ENCODE measurements at places on chromosomes 5 and 9.

- DNase-seq: peak; percentile 10
Measured at GRCh38 chr9:72203205-72203803, 54.1 kb downstream of the GDA start.

GRCh38 chr5:154370119-154370518, 75.7 kb upstream of the SAP30L start:
- DNase-seq: peak; percentile 64

GRCh38 chr5:18465833-18466681, 831.8 kb downstream of the TAF11L14 start:
- DNase-seq: peak; percentile 75

- no peak for DNase-seq
Measured at GRCh38 chr5:109173036-109173794, 236.6 kb downstream of the PJA2 start.

DNA sequence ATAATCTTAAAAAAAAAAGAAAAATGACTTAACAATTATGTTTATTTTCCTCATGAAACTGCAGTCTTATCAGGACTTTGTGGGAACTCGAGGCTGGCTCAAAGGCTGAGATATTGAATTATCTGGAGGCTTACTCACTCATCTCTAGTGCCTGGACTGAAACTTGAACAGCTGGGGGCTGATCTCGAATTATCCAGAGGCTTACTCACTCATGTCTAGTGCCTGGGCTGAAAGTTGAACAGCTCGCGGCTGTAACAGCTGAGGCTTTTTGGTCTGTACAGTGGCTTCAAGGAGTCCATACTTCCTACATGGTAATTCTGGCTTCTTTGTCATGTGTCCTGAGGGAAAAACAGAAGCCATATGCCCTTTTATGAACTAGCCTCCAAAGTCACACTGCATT, 371.9 kb downstream of the CETN3 start:
- DNase-seq: peak; percentile 67

GRCh38 chr5:80184235-80185023, 71.4 kb downstream of the SERINC5 start:
- DNase-seq: no peak

DNA sequence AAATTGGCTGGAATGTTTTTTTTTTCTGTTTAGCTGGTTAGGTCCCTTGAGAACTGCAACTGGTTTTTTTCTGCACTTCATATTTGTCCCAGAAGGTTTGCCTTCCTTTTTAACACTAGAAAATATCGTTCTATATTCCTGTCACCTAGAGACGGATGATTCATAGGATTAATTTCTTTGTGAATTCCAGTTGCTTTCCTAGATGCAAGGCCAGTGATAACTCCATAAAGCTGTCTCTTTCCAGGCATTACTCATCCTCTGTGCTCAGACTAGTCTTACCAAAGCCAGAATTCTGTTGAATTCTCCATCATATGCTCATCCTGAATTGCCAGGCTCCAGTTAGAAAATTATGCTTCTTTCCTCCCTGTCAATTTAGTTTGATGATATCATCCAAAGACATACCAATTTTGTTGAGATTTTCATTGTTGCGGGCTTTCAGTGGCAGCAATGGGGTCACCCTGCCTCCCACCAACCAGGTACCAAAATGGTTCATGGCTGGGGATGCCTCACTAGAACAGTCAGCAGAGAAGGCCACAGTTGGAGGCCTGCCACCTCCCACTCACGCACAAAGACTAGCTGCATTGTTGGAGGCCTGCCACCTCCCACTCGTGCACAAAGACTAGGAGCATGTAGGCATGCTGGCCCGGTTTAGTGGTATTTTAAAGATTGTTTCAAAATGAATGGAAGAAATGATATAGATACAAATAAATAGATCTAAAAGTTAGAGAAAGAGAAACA, 8.5 kb downstream of the BAAT start:
- DNase-seq: no peak

DNA sequence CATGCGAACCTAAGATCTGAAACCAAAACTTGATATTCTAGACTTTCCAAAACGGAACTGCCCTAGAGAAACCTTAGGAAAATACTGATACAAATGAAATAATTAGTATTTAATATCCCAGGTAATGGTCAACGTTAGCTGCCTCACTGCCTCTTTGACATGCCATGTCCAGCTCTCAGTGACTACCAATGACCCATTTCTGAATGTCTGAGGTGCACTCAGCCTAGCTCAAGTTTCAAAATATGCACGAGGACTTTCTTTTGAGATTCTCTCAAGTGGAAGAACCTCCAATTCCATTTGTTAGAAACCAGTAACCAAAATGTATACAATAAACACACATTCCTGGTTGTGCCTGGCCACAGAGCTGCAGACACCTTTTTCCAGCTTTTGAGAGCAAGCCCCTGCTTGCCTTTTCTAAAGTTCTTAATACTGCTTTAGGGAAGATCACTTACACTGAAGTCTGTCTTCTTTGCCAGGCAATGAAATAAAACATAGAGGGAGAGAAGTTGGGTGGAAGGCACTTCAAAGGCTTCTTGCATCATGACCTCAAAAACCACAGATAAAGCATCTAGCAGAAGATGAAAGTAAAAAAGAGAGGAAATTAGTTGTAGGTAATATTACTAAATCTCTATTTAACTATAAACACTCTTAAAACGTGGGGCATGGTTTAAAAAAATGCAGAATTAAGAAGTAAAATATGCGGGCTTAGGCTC, 87.9 kb downstream of the MRPS27 start:
- DNase-seq: peak; percentile 73

DNA sequence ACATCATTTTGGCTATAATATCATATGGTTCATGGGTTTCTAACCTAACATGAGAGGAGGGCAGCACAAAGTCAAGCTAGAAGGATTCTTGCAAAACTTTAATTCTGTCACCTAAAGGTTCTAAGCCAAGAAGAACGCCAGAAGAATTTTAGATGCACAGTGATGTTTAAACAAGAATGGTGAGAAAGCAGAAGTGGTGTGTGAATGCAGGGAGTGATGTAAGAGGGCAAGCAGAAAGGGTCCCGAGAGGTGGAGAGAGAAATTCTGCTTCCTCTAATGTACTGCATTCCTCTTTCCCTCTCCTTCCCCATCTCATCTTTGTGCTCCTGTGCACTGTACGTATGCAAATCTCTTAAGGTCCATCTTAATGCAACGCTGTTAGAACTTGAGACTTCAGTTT, 2.1 kb upstream of the TRMO start:
- DNase-seq: no peak

DNA sequence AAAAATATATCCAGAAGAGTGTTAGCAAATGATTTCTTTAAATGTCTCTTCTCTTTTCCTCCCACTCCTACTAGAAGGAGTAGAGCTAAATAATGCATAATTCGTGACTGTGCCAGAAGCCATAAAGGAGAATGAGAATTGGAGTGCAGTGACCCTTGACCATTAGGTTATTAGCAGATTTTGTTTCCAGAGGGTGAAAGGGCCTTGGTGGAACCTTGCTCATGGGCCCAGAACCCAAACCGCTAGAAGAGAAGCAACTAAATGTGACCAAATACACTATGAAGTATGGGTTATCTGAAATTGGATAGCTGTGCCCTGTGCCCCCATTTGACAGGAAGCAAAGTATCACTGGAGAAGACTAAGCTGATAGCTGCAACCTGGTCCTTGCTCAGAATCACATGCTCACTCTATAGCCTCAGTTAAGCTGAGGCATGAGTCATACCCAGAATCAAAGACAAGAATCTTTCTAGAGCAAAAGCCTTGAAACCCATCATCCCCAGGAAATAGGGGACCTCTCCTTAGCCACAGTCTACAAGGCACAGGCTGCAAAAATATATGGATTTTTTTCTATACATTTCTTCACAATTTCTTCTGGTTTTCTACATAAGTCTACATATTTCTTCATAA, 36.3 kb downstream of the CAPSL start:
- no peak for DNase-seq

- DNase-seq: no peak
Measured at GRCh38 chr5:175569701-175570100, 88.2 kb upstream of the HRH2 start.

DNA sequence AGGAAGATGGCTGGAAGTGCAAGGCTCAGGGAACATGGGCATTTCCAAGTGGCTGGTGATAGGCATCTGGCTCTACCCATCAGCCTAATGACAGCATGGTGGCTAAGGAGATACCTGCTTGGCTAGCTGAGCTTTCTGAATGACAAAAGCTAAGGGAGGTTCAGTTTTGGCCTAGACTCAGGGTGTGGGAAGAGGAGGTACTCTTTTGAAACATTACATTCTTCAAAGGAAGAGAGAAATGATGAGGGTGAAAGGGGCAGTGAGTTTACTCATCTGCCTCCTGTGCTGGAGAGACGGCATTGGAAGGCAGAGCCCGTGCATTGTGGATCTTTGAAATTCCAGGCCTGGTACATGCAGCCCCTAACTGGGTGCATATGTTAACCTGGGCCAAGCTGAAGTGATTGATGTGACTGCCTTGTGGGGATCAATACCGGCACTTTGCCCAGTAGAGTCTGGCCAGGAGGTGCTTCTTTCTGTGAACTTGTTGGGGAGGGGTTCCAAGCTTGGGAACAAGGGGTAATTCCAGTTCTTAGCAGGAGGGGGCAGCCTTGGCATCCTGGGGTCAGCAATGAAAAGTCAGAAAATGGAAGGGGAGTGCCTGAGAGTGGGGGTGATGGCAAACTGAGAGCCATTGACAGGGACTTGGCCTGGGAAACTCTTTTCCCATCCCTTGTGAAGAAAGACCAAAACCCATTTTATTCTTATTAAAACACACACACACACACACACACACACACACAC, 108.6 kb downstream of the ACER2 start:
- DNase-seq: no peak

DNA sequence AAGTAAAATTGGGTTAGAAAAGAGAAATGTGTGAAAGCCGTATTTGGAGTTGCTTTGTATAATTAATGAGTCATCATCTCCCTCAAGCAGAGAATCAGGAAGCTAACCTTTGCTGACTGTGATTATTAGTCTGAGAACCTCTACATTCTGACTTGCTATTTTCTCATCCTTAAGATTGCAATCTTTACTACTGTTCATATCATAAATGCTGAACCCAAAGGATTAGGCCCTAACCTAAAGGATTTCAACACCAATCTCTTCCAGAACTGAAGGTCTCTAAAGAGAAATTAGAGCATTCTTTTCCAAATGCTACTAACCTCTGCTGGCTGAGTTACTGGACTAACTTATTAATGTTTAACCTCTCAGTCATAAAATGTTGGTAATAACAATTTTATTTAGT, 538.1 kb upstream of the MEF2C start:
- peak; percentile 60 for DNase-seq

DNA sequence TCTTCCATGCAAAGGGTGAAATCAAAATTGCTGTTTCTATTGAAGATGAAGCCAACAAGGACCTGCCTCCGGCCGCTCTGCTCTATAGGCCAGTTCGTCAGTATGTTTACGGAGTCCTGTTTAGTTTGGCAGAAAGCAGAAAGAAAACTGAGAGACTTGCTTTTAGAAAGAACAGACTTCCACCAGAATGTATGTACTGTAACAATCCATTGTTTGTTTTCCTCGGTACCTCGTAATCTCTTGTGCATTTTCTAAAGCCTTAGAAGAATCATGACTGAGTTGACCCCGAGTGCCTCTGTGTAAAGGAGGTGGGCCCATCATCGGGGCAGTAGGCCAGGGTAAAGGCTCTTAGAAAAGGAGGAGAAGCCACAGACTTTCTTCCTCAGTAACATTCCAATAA, 44.2 kb upstream of the PHF2 start:
- peak; percentile 30 for DNase-seq

GRCh38 chr5:18792145-18792544, 1157.9 kb downstream of the TAF11L14 start:
- DNase-seq: peak; percentile 5

DNA sequence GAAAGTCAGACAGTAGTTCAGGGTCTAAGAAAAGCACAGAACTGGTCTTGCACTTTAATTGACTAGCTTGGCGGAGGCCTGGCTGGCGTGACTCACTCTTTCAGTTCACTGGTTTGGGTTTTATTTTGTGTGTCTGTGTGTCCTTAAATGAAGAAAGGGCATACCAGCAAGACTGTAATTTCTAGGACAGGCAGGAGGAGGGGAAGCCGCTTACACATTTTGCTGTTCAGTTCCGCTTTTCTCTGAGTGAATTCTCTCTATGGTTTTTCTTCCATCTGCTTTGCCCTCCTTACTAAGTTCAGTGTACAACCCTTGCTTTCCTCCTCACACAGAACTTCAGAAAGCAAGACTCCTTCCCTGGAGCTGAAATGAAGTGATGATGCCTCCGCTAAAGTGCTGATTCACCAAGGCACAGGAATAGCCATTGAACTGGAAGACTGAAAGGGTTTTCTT, 150.8 kb downstream of the MEF2C start:
- DNase-seq: peak; percentile 83
